ENCODE measurements at places on chromosomes 13 and 19. TPM values are rescaled to one million over a fixed set of nuclear protein-coding genes. Genes with fewer than 3 reads are reported as not detected.

TMEM221 gene
- total RNA-seq: 4.8 TPM

- no peak for DNase-seq
Measured at GRCh38 chr13:85009447-85009846, 789.8 kb downstream of the SLITRK6 start.

DNA sequence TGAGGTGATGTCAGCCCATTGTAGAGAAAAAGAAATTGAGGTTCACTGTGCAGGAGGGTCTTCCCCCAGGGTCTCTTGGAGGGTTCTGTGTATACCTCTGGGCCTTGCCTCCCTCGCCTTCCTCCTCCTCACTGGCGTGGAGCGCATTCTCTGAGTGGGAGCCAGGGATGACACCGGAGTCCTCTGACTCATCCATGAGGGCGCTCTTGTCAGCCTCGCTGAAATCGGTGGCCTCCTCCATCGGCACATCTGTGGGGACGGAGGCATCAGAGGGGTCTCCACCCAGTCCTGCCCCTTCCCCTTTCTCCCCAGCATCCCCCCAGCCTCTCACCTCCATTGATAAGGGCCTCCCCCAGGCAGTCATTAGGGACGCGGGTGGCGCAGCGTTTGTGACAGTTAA is 16.2 kb downstream of the PRKD2 start:
- DNase-seq: no peak

DNA sequence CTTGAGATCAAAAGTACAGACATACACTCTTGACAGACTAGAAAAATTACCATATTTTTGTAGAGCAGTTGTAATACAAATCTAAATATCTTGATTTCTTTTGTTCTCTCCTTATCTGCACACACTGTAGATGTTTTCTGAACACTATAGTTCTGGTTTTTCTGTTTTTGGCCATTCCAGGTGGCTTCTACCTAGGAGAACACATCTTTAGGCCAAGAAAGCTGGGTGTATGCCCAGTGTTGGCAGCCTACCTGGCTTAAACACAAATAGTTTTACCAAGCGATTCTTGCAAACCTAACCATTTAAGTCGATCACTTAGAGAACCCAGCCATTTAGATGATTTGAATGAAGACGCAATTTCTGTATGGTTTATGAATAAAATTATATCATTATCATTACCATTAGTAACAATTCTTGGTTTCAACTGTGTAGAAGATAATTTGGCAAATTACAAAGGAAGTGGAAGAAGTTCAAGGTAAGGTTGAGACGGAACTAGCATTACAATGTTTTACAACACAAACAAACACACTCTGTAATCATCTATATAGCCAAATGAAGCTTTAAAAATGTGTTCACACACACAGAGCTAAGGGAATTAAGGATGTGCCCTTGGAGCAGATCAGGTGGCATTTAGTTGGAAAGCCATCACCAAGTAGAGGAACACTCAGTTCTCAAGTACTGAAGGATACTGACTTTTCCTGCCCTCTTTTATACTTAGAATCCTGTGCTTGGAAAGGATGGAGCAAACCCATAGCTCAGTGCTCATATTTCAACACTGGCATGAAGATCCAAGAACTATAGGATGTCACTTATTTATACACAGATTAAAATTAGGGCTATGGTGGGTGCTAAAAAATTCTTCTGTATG is 36.2 kb downstream of the ERCC5 start:
- DNase-seq: no peak

PRKD2 gene
- total RNA-seq: 80.5 TPM

DNA sequence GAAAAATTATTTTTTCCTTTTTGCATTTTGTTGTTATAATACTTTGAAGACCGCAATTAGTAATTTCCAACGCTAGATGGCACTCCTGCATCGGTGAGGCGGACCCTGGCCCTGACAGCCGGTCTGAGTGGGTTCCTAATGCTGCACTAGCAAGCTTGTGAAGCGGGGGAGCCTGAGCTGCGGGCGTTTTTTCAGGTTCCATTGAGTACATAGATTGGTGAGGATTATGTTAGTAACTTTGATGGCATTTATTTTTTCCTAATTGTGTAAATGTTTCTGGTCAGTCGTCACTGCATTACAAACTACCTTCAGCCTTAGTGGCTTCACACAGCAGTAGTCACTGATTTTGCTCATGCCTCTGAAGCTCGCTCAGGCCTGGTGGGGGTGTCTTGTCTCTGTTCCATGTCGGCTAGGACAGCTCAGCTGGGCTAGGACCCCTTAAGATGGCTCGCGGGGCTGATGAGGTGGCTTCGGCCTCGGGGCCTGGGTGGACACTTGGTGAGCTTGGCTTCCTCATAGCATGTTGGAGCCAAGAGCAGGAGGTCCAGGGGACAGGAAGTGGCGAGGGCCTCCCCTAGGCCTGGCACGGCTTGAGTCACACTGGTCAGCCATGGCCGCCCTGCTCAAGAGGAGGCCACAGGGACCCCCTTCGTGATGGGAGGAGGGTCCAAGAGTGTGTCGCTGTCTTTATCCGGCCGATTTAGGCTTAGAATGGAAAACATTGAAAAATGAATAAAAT is 25.0 kb downstream of the ERCC5 start:
- DNase-seq: peak; percentile 83

SIGLECL1 gene
- not detected for total RNA-seq

ZNF763 gene
- total RNA-seq: 3.6 TPM

DIRAS1 gene
- 4.7 TPM for total RNA-seq

DNA sequence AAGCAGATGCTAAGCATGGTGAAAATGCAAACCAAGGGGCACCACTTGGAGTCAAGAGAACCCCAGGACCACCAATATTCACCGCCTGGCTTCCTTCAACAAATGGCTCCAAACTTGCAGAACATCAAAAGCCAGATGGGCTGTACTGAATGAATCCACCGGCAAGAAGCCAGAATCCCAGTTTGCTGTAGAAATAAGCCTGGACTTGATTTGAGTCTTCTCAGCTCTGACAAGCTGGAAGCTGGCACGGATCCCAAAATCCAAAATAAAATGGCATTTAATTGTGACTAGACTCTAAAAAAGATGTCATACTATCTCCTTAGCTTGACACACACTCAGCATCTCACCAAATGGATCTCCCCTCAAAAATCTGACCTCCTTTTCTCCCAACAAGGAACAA is 11.9 kb downstream of the EFNB2 start:
- DNase-seq: no peak

IL4I1 gene
- 1.2 TPM for total RNA-seq

KLK10 gene
- total RNA-seq: 0.50 TPM

GRCh38 chr13:65417953-65418352 is 1812.2 kb downstream of the PCDH9 start:
- DNase-seq: no peak

DNA sequence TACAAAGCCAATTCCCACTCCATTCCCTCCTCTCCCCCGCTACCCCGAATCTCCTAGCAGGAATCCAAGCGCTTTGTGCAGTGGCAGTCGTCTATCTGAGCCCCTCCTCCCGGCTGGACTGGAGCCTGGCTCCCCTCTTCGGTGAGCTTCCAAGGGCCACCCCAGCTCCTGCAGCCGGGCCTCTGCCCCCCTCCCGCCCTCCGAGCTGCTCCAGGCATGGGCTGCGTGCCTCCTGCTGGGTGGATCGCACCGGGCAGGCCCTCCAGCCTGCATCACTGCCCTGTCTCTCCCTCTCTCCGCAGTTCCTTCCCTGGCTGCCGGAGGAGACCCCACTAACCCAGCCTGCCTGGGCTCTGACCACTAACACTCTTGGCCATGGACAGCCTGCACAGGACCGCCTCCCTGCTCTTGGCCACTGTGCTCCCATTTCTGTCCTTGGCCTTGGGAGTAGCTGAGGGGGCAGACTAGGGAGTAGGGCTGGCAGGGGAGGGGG is 12.9 kb upstream of the LENG8 start:
- DNase-seq: peak; percentile 54

DNA sequence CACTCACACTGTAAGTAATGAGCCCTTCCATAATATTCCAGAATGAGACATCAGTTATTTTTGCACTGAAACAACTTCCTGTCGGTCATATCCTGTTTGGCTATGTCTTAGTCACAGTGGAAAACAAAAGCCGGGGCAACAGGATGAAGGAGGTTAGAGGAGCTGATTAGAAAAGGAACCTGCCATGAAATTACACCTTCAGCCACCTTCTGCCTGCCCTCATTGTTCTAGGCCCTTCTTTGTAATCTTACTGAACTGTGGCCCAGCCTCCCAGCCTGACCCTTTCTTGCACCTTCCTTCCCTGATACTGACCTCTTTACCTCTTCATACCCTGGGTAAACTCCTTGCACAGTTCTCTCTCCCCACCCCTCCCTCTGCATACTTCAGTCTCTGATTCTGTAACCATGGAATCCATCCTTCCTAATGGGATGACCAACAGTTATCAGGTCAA is 67.3 kb downstream of the DOCK9 start:
- DNase-seq: peak; percentile 69

HIPK4 gene
- not detected for total RNA-seq

DNA sequence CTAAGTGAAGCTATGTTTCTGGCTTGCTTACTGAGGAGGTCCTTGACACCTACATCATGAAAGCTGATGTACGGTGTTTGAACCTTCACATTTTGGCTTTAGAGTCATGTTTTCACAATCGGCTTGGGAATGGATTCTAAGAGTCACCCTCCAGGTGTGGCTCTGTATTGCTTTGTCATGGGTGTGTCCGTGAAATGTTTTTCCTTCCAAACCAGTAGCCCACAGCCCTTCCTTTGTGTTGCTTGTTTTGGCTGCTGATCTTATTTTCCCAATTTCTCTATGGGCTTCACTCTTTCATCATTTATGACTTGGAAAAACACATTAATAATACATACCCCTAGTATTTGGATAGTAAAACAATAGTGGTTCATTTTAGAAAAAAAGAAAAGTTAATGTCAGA is 240.6 kb downstream of the GGACT start:
- DNase-seq: no peak

Data from endodermal cell (in vitro differentiated cells).